ENCODE measurements at places on chromosomes 13 and 19.

GRCh38 chr13:94858856-94859255, 146.5 kb upstream of the SOX21 start:
- no peak for DNase-seq

DNA sequence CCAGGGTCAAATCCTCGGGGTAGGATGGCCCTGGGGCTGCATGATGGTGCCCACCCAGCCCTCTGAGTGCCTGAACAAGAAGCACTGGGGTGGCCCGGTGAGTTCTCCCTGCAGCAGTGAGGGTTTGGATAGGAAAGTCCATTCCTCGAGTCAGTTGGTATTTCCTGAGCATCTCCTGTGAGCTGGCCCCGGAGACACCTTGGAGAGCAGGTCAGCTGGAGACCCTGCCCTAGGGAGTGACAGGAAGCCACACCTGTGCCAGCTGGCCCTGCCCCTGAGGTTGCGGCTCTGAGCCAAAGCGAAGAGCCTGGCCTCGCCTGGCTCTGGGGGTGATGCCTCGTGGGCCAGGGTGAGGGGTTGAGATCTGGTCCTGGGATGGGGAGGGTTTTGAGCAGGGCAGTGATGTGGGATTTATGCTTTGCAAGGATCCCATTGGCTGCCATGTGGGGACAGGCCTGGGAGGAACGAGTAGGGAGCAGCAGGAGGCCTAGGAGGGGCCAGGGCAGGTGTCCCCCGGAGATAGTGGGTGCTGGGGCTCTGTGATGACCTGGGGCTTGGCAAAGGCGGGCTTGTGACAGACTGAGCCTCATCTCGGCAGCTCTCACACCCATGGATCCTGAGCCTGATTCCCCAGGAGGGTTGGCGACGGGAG, 16.0 kb downstream of the CRTC1 start:
- no peak for DNase-seq

- no peak for DNase-seq
Measured at GRCh38 chr13:77715233-77715891, 17.9 kb downstream of the SLAIN1 start.

DNA sequence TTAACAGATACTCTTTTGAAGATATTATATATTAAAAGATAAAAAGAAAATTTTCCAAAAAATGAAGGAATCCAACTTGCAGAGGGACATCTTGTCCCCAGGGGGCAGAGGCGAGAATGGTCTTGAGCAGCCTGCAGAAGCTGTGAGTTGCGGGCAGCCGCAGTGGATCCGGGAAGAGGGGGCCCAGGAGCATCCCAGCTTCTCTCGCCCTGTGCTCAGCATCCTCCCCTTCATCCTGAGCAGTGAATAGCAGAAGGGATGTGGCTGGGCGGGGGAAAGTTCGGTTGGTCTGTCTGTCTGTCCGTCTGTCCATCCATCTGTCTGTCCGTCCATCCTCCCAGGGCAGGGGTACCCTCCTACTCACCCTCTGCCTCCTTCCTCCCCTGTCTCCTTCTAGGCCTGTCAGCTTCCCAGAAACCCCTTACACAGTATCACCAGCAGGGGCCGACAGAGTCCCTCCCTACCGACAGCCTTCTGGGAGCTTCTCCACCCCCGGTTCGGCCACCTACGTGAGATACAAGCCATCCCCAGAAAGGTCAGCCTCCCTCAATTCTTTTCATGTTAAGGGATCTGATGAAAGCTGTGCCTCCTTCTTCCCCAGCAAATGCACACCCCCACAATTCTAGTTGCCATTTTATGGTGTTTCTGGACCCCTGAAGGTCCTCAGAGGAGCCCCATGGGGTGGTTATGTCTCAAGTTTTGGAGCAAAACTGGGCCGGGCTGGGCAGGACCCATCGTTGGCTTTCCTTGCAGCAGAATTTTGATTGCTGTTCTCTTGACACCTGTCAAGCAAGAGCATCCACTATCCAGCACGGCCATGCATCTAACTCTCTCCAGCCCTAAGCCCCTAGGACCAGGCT, 81.6 kb downstream of the DPF1 start:
- DNase-seq: peak; percentile 4

DNA sequence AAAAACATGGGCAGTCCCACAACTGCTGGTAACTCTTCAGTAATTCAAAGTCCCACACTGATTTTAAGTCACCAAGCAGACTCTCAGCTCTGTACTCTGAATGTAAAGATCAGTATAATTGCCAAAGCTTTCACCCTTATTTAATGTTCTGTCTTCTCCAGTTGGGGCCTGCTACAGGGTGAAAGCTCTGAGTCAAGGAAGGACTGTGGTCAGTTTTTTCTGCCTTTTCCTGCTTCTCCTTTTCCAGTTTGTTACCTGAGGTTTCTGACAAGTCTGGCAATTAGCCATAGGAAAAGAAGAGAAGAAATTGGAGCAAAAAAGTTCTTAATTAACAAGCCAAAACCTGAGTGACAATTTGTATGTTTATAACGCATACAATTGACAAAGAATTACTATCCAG, 279.3 kb downstream of the RBM26 start:
- no peak for DNase-seq

GRCh38 chr19:55310498-55310897, 14.6 kb downstream of the TMEM150B start:
- no peak for DNase-seq

DNA sequence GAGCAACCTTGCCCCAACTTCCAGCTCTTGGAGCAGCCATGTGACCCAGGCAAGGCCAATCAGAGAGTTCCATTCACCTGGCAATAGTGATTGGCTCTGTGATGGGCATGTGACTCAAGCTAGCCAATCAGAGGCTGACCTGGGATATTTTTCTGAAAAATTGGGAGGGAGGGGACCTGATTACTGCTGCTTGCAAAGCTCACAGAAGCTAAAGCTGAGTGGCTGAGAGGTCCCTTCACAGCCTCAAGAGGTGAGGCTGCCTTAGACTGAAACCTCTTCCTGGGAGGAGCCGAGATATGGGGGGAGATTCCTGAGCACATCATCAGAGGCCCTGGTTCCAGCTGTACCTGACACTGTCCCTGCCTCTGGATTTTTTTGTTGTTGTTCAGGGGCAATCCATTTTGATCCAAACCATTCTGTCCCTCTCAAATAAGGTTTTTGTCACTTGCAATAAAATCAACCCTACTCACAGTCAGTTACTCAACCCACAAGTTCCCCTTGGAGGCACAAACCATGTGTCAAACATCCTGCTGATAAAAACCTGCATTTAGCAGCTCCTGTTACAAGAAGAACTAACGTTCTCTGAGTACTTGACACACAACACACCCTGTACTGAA, 4.8 kb downstream of the CIB3 start:
- DNase-seq: no peak

GRCh38 chr13:39499604-39500003, 103.4 kb downstream of the LHFPL6 start:
- DNase-seq: no peak

DNA sequence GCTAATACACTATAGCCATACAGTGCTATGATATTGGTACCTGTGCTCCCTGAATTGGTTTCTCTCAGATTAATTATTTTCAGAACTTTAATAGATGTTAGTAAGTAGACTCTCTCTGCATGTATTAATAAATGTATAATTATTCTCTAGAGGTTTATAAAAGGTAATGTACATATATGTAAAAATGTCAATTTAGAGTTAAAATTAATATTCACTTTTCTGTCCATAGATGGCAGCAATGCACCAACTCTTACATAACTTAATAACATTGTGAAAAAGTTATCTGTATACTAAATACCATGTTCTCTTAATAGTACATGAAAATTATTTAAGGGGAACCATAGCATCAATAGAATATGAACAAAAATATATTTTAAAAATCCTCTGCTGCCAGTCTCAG, 515.0 kb upstream of the KLHL1 start:
- no peak for DNase-seq

GRCh38 chr19:43895727-43896308, 39.3 kb downstream of the ZNF45 start:
- DNase-seq: no peak

GRCh38 chr19:49422407-49423070, 702 bp downstream of the PTH2 start:
- no peak for DNase-seq
